Stimulated activated CD8-positive, alpha-beta memory T cell treated with anti-CD3 and anti-CD28 coated beads, Interleukin-7, amount 100 ng/mL, for 24 hours (primary cell): ENCODE measurements at places on chromosomes 11 and 22.

- DNase-seq: no peak
Observed at GRCh38 chr11:69293819-69294505, at the start of gene MYEOV. Gene MYEOV (plus strand): TSS chr11:69294155. CDS start chr11:69295355, 1,200 bp downstream.

DNA sequence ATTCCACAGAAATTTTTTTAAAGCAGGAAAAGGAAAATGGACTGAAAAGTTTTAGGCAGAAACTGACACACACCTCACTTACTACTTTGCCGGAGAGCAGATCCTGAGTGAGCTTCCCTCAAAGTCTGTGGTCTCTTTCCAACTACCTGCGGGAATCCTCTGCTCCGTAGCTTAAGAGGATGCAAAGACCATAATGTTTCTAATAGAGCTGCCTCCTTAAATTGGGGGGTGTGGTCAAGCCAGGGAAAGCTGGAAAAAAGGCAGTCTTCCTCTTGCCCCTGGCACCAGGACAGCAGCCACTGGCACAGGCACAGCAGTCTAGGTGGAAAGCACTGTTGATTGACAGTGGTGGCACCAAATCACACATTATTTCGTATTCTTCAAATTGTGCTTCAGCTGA, at the start of gene ETS1:
Gene ETS1, minus strand, starts transcription at position 144 of the 400 bp plus-strand sequence. CDS start 14,428 bp downstream, outside the sequence.
- no peak for DNase-seq

DNA sequence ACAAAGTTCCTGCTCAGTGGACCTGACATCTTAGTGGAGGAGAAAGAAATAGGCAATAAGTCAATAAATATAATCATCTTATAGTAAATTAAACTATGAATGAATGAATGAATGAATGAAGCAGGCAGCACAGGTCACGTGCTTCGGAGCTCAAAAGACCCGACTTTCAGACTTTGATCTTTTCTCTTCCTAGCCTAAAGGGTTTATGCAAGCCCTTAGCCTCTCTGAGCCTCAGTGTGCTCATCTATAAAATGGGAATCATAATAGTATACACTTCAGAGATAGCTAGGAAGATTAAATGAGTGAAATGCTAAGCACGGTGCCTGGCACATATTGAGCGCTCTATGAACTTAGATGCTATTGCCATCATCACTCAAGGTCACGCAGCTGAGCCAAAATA, 7.5 kb downstream of the PVALB start:
- no peak for DNase-seq

DNA sequence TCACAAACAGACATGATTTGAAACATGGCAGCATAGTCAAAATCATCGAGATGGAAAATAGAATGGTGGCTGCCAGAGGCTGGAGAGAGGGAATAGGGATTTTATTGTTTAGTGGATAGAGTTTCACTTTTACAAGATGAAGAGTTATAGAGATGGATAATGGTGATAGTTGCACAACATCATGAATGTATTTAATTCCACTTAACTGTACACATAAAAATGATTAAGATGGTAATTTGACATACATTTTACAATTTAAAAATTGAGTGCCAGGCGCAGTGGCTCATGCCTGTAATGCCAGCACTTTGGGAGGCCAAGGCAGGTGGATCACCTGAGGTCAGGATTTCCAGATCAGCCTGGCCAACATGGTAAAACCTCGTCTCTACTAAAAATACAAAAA, 21.2 kb downstream of the TTC28 start:
- no peak for DNase-seq

DNA sequence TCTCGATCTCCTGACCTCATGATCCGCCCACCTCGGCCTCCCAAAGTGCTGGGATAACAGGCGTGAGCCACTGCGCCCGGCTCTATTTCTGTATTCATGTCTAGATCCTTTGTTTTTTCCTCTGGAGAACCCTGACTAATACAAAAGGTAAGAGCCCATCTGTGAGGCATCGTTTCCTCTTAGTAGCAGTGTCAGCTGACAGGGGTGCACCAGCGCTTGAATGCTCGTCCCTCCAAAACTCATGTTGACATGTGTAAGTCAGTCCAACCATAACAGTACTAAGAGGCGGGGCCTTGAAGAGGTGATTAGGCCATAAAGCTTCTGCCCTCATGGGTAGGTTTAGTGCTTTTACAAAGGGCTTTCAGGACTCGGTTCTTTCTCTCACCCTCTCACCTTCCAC, 470.1 kb upstream of the B3GAT1 start:
- no peak for DNase-seq
